ENCODE measurements at places on chromosomes 13 and 19.

- DNase-seq = no peak
These were observed 1378.0 kb upstream of the PCDH9 start for GRCh38 chr13:68608147-68608546.

DNA sequence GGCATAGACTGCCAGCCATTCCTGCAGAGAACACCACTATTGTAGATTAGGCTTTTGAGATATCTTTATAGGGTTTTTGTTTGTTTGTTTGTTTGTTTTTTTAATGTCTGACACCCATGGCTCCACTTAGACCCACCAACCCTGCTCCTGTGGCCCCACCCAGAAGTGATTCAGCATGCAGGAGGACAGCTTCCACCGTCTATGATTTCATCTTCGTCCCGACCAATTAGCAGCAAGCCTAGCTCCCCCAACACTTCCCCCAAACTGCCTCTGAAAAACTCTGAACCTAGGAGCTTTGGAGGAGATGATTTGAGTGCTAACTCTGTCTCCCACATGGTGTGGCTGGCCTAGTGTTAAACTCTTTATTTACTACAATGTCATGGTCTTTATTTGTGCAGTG is 108.3 kb upstream of the RXFP2 start:
- no peak for DNase-seq

GRCh38 chr19:43499042-43499441 is 5.5 kb downstream of the PHLDB3 start:
- no peak for DNase-seq

DNA sequence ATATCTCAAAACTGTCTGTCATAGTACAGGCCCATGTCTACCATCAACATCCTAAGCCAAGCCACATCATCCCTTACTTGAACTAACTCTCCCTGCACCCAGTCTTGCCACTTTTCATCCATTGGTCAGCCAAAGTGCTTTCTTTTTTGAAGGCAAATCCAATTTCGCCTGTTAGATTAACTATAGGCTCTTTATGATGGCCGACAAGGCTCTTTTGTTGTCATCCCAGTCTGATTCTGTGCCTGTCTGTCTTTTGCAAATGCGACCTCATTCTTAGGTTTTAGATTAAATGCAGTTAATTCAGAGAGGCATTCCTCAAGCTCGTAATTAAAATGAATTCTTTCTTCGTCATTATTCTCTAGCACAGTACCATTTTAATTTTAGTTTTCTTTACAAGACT is 148.3 kb downstream of the HS6ST3 start:
- no peak for DNase-seq

- DNase-seq = no peak
These were observed 463 bp upstream of the POMP start for GRCh38 chr13:28658539-28658795.

- no peak for DNase-seq
These were observed 3.8 kb downstream of the C13orf46 start for GRCh38 chr13:113969973-113970611.

- no peak for DNase-seq
These were observed 84.5 kb downstream of the SPRY2 start for GRCh38 chr13:80256352-80256932.

DNA sequence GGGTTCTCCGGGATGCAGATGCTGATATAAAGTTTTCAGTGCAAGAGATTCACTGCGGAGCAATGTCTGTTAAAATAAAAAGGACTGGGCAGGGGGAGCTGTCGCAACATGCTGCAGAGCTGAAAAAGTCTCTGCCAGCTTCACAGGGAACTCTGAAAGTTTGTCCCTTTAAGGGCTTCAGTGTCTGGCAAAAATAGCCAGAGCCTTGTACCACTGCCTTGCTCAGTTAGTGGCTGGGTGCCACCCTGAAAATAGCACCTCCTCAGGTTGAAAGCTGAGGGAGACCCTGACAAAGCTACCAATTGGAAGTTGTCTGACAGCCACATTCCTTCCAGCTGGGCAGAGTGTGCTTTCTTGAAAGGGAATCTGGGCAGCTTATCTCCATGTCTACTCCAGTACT is 3.0 kb upstream of the NDFIP2 start:
- DNase-seq = no peak

- no peak for DNase-seq
These were observed 13.1 kb downstream of the LRCH1 start for GRCh38 chr13:46565808-46566750.

DNA sequence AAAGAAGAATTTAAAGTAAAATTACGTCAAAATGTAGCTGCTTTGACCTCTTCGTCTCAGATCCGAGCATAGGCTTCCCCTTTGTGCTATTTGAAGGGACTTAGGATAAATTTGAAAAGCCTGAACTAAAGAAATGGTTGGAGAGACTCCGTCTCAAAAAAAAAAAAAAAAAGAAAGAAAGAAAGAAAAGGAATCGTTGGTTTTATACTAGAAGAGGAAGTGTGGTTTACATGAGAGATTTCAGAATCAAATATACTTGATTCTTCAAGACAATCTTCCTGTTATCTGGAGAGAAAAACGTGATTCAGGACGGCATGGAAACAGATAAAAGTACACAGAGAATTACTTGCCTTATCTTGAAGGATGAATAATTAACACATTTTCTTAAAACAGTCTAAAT is 474 bp upstream of the ZNF780B start:
- no peak for DNase-seq

DNA sequence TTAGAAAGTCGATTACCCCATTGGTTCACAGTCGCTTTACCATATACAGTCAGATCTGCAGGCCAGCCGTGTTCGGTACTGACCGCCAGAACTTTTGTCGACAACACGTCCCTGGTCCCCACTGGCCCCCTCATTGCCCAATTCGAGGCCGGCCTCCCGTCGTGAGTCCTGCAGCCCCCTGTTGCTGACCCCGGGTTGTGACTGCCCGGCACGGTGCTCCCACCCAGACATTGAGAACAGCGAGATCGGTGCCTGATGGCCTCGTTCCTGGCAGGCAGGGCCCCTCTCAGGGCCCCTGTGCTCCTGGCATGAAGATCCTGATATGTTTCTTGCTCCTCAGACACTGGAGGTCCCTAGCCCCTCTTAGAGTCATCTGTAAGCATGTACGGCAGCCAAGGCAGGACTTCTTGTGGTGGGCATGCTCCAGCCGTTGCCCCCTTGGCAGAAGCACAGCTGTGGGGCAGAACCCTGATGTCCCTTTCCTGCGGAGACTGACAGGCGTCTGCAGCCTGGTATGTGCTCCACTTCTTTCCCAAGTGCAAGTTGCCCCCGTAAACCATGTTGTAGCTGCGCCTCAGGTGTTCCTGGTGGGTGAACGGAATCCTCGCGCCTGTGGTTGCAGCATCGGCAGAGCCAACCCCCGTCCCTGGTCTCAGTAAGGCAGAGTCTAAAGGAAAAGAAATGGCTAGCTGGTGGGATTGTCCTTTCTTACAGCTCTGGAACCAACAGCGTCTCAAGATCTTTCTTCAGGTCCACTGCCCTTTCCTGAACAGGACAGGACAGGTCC is 123.2 kb upstream of the SPACA7 start:
- DNase-seq = no peak

All from hematopoietic multipotent progenitor cell treated with erythropoietin and hydrocortisone succinate and interleukin-3 and kit ligand, for 17 days (in vitro differentiated cells).